ENCODE measurements at places on chromosomes 6 and 20.
A peak's percentile ranks its signal among the peaks of the same experiment; 100 is the strongest.

DNA sequence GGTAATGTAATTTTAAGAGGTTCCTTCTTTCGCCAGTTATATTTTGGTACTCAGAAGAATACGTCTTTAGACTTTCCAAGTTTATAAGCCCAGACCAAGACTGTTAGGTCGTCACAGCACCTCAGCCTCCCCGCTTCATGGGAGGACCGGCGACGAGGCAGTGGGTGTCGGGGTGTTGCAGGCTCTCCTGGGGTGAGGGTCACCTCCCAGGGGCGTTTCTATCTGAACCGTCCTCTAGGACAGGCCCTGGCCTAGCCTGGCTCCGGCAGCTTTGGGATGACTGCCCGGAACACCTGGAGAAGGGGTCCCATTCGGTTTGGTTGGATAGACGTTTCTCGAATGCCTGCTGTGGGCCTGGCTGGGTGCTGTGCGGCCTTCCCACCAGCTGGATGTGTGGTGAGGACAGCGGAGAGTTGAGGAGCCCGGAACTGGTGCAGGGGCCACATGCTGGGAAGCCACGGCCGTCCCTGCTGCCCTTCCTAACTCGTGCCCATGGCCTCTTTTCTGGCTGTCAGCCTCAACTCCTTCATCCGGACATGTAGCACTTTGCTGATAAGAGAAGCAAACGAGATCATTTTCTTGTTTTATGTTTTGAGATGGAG is 1.1 kb downstream of the OSBPL2 start:
- DNase-seq = no peak

GRCh38 chr6:145112711-145113148 is 622.6 kb downstream of the EPM2A start:
- peak; percentile 90 for DNase-seq

- DNase-seq = no peak
Observed at GRCh38 chr6:152975204-152975915, 7.5 kb downstream of the FBXO5 start.

GRCh38 chr6:121042766-121043165 is 291.5 kb downstream of the TBC1D32 start:
- DNase-seq = no peak

DNA sequence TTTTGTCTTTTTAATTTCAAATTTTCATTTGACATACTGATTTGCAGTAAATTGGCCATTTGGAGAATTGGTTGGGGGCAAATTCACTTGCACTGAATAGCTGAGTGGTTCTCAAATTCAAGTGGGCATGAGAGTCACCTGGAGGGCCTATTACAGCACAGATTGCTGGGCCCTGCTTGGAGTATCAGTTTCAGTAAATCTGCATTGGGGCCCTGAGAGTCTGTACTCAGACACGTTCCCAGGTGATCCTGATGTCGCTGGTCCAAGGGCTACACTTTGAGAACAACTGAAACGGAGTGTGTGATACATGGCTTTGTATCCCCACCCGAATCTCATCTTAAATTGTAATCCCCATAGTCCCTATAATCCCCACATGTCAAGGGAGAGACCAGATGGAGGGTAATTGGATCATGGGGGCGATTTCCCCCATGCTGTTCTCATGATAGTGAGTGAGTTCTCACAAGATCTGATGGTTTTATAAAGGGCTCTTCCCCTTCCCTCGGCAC is 115.9 kb downstream of the KLHL32 start:
- no peak for DNase-seq

- DNase-seq = no peak
Observed at GRCh38 chr6:40285996-40286395, 301.2 kb downstream of the LRFN2 start.

- DNase-seq = no peak
Observed at GRCh38 chr20:47175493-47175892, 181.0 kb downstream of the ZMYND8 start.

DNA sequence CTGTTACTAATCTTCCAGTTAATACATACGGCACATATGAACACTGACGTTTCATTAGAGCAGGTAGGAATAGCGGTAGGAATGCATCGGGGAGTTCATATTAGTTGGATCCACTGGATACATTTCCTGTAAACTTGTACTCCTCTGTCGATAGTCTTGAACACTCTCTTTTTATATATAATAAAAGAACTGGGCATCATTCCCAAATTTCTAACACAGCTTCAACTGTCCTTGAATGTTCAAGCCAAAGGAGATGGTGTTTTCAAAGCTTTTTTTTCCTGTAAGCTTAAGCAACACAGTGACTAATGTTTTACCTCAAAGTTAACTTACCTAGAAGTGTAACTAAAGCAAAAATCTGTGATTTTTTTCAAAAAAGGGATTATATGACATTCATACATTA is 195.3 kb downstream of the UTRN start:
- no peak for DNase-seq

DNA sequence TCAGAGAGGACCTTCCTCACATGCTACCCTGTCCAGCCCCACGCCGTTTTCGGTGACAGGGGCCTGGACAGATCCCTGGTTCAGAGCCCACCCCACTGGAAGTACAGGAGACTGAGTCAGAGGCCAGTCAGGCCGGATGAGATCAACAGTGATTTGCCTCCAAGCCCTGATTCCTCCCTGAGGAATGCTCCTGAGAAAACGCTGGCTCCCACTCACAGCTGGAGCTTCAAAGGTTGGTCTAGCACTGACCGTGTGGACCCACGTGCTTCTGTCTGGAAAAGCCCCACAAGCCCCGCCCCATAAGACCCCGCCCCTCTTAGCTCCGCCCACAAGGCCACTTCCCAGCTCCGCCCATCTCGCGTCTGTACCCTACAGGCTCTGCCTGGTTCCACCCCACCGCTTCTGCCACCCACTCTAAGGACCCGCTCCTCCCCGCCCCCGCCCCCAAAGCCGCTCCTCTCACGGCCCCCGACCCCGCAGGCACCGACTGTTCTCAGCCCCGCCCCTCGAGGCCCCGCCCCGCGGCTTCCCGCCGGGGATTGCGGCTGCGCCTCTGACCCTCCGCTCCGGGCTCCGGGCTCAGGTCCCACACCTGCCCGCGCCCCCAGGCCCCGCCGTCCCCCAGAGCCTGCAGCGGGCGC is 64.9 kb upstream of the BHLHE23 start:
- no peak for DNase-seq

DNA sequence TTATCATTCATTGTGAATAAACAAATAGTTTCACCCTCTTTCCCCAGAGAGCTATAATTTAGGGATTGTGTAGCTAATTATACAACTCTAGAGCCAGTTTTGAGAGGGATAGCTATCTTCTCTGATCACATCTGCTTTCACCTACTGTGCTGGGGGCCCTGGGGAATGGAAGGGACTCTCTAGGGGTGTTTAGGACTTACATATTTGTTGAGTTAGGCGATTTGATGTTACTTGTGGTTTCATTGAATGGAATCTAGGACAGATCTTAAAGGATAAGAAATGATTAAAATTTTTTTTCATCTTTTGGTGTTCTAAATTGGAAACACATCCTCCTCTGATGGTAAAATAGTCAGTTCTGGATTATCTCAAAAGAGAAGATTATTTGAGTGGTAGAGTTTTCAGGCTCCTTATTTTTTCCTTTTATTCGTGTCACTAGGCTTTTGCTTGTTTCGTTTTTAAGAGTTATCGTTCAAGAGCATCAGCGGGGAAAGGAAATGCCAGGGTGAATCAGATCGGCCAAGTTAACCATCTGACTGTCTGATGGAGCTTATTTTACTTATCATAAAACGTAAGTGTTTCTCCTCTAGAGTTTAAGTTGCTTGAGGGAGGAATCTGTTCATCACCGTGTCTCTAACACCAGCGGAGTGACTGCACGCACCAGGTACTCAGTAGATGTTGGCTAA is 236.7 kb downstream of the FARS2 start:
- peak; percentile 45 for DNase-seq

GRCh38 chr6:29531668-29532067 is 27.9 kb downstream of the UBD start:
- DNase-seq = no peak

- DNase-seq = no peak
Observed at GRCh38 chr20:54227241-54227640, 19.4 kb downstream of the PFDN4 start.

DNA sequence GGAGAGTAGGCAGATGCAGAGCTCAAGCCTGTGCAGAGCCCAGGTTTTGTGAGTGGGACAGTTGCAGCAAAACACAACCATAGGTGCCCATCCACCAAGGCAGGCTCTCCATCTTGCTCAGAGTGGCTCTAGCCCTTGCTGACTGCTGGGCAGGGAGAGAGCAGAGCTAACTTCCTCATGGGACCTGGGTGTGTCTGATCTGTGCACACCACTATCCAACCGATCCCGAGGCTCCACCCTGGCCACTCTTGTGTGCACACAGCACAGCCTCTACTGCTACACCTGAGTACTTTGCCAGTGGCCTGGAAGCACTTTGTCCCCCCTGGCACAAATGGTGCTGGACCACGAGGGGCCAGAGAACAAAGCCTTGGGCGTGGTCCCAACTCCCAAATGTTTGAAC is 7.9 kb upstream of the DEFB125 start:
- no peak for DNase-seq

GRCh38 chr20:16975682-16976081 is 227.5 kb downstream of the OTOR start:
- no peak for DNase-seq

DNA sequence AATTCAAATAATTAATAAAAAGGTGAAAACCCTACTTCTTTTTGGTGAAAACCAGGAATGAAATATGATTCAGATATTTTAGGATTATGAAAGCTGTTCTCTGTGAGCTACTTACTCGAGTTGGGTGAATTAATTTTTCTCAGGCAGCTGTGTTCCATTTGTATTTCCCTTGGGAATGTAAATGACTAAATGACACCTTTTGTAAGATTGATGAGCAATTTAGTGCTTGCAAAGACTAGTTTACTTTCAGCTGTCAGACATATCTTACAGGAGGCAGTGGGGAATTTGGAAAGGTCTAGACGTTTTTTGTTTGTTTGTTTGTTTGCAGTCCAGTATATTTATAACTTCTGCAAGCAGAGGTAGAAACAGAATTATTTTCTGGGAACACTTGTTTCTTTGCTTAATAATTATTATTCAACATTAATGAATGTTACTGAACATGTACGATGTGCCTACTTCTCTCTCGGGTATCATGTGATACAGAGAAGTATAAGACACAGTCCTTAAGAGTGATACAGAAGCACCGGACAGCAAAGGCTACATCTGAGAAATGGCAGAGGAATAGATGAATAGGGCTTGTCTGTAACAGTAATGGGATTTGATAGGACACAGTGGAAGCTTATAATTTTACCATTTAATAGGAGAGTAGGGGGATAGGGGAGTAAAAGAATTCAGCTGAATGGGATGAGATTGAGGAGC is 91.3 kb downstream of the AKAP7 start:
- DNase-seq = no peak

DNA sequence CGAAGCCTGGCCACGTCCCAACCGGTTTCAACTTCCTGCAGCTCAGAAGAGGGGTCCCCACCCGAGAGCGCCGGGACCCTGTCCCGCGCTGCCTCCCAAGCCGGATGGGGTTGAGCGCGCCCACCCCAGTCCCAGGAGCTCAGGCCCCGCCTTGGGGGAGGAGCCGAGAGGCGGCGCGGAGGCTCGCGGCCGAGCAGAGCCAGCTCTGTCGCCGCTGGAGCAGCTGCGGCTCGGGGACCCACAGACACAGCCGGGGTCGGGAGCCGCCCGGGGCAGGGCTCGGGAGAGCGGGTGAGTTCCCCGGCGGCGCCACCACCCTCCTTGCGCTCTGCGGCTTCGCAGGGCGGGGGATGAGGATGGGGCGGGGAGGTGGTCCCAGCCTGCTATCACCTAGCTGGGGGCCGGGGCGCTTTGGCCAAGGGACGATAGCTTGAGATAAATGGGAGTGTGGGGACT is at the start of gene PPP1R16B:
TSS of gene PPP1R16B (plus strand) at position 196 of the 456 bp plus-strand sequence. CDS start 30,229 bp downstream, outside the sequence.
- peak; percentile 78 for DNase-seq

- no peak for DNase-seq
Observed at GRCh38 chr6:106727480-106728149, 98.2 kb downstream of the QRSL1 start.

DNA sequence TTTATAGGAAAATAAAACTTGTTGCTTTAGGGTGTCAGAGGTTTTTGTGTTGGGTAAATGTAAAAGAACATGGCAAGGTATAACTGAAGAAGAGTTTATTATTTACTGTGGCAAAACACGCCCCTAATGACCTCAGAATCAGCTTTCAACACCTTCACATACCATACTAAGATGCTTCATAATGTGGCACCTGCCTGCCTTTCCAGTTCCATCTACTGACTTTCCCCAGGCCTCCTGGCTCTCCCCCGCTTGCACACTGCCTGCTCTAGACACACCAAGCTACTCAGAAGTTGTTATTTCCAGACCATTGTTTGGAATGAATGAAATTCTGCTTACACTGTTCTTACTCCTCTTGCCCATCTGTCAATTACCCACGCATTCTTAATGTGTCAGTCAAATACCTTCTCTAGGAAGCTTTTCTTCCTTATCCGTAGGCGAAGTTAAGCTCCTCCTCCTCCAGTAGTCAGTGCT is 1.8 kb downstream of the TIAM2 start:
- no peak for DNase-seq

- DNase-seq = no peak
Observed at GRCh38 chr6:87152526-87152955, 2.8 kb upstream of the ZNF292 start.

- no peak for DNase-seq
Observed at GRCh38 chr20:57211406-57211805, 55.0 kb downstream of the BMP7 start.

GRCh38 chr6:167996424-167997199 is 859 bp upstream of the KIF25 start:
- DNase-seq = peak; percentile 31

- no peak for DNase-seq
Observed at GRCh38 chr6:63121166-63121565, 90.1 kb upstream of the FKBP1C start.

DNA sequence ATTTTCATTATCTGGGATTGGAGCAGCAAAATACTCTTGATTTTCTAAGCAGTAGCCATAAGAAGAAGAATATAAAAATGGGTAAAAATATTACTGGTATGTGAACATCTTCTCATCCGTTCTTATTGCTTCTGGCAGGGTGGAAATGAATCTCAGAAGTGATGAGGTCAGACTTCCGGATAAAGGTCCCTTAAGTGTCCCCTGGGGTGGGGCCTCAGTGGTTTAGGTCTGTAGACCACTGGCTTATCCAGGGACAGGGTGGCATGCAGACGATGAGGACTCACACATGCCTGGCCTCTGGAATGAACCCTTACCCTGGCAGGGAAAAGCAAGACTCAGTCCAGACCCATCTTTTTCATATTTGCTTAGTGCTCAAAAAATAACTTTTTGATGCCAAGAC is 143.3 kb downstream of the UST start:
- DNase-seq = no peak

- no peak for DNase-seq
Observed at GRCh38 chr6:136658711-136659110, 108.5 kb upstream of the MAP7 start.
